CD4-positive, alpha-beta T cell treated with Interleukin-4 for 4 hours (primary cell): ENCODE measurements at places on chromosomes 1 and 21.
A peak's percentile ranks its signal among the peaks of the same experiment; 100 is the strongest.

GRCh38 chr1:74714429-74715235, 18.2 kb downstream of the CRYZ start:
- no peak for DNase-seq

DNA sequence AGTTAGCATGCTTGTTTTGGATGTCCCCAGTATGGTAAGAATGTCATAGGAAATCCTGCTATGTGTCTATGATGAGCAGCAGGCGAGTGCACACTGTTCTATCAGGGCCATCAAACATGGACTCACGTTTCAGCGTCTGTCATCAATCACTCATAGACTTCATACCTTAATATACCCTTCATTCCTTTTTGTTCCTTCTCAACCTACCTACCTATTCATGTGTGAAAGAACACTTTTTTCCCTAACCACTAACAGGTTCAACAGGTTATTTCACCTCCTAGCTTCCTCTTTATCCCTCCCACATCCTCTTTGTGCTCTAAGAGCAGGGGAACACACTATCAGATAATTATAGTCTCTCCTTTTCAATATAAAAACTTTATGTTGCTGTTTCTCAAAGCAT, 300.6 kb downstream of the TM2D1 start:
- no peak for DNase-seq

DNA sequence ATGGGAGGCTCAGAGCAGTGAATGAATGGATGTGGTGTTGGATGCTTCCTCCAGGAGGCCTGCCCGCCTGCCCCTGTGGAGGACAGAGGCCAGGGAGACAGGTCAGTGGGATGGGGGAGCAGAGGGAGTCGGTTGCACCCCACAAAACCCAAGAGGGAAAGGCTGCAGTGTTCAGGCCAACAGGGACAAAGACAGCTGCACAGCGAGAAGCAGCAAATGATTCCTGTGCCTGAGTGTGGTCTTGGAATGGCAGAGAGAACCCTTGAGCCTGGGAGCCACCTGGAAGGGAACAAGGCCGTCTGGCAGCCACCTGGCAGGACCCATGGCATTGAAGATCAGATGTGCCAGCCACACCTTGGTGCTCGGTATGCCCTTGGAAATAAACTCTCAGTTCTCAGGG, 8.1 kb downstream of the TFF3 start:
- DNase-seq = no peak

- DNase-seq = no peak
Observed at GRCh38 chr1:6093071-6093470, 47.4 kb downstream of the KCNAB2 start.

DNA sequence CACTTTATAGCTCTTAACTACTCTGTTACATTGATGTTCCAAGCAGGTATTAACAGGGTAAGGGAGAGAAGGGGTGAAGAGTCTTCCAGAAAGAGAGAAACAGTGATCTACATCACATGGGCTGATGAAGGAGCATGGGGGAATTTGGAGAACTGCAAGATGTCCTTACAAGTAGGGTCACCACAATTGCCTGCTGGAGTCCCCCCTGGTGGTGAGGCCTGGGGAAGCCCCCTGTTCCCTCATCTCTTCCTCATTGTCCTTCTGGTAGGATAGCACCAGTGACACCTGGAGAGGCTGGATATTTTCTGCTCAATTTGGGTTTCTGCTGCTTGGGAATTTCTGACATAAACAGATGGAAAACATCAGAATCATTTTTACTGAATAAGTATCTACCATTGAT, 126.6 kb downstream of the RUNX1 start:
- no peak for DNase-seq

DNA sequence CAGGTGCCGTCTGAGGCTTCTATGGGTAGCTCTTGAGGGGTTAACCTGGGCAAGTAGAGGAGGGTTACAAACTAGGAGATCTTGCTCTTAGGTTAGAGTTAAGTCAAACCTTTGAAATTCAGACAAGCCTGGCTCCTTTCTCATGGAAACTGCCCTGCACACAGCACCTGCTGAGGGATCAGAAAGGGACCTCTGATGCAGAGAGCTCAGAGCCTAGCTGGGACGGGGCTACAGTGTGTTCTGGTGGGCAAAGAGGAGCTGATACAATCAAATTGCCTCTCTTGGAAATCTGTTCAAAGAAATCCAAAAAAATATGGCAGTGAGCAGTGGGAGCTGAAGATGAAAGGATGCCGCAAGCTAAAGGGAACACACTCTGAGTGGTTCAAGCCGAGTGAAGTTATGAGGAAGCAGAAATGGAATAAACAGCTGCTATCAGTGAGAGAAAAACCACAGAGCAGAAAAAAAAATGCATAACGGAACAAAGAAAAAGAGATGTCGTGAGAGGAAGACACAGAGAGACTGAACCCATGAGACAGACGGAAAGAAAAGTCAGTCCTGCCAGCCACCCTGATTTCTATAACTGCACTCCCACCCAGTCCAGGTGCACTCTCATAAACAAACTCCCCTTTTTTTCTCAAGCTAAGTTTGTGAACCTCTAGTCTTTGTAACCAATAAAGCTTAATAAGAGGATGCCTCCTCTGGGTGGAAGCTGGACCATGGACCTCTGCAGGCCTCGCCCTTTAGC, 26.6 kb downstream of the PAFAH2 start:
- peak; percentile 20 for DNase-seq

DNA sequence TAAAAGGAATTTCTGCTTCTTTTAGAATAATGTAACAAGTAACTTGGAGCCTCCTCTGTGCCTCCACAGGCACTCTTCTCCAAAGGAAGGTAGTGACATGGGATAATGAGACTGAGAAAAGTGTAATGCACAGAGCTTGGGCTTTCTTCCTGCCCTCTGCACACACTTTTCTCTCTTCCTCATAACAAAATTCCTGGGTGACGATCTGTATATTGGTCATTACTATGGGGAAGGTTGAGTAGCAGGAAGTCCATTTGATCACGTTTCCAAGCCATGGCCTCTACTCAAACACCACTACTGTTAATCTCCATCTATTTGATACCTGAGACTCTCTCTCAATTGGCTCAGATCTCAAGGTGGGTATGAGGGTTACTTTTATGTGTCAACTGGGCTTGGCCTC, 113.9 kb downstream of the GRIK1 start:
- DNase-seq = no peak

- no peak for DNase-seq
Observed at GRCh38 chr1:159830722-159831121, 4.0 kb downstream of the SLAMF8 start.

- no peak for DNase-seq
Observed at GRCh38 chr21:39730418-39731157, 14.4 kb upstream of the IGSF5 start.

DNA sequence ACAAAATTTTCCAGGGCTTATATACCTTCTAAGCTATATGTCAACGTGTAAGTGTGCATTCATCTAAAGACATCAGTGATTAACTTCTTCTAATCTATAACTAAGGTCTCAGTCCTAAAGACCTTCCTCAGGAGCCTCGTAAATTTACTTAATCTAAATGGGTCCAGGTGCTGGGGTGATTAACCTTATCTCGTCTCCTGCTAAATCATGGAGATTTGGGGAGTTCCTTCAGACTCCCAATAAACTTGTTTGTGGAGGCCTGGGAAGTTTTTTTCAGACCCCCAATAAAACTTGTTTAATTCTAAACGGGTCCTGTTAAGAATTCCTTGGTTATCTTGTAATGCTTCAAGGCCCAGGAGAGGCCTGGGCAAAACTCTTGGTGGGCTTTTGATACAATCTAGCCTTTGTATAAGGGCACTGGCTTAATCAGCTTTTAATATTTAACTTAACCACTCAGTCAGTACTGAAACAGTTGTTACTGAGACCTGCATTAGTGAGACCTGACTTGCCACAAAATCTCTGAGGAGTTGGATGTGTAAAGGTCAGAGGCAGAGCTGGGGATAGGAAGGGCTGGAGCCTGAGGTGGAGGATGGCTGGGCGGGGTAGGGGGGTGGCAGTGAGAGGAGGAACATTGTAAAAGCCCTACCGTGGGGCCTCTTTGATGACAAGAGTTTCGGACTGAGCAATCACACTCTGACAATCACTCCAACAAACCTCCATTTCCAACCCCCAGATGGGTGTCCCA, 6.2 kb upstream of the HMGCS2 start:
- DNase-seq = no peak

DNA sequence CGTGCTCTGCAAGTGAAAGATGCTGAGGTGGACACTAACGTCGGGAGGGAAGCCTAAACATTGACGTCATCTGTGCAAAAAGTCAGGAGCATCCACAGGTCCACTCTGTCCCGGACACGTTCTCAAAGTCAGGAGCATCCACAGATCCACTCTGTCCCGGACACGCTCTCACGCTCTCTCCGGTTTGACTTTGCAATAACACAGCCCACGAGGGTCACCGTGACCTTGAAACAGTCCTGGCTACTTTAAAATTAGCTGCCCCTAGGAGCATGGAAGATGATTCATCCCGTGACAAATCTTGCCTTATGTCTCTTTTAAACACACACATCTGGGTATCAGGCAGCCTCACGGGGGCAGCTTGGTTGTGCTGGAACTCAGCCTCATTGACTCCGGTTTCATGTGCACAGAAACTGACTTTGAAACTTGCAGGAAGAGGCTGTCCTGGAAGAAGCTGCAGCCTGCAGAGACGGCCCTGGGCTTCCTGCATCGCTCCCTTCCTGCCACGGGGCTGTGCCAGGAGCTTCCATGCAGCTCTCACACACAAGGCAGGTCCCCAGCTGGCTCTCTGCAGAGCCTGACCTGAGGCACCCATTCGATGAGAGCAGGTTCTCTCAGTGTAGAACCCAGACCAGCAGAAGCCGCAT, 18.1 kb upstream of the COL18A1 start:
- no peak for DNase-seq

GRCh38 chr1:179058487-179059483, 23.1 kb upstream of the TOR3A start:
- no peak for DNase-seq

DNA sequence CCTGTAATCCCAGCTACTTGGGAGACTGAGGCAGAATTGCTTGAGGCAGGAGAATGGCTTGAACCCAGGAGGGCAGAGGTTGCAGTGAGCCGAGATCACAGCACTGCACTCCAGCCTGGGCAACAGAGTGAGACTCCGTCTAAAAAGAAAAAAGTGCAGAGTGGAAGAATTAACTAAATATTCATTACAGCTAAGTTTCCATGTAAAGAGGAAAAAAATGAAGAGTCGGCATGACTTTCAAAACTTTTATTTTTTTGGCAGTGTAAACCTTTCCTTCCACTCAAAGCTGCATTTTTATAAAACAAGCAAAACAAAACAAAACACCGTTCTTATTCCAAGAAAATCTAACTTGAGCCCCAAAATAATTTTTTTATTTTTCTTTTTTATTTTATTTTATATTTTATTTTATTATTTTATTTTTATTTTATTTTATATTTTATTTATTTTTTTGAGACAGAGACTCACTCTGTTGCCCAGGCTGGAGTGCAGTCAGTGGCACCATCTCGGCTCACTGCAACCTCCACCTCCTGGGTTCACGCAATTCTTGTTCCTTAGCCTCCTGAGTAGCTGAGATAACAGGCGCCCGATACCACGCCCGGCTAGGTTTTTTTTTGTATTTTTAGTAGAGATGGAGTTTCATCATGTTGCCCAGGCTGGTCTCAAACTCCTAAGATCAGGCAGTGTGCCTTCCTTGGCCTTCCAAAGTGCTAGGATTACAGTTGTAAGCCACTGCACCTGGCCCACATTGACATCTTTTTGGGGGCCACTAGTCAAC, 62.9 kb downstream of the PACC1 start:
- DNase-seq = no peak

DNA sequence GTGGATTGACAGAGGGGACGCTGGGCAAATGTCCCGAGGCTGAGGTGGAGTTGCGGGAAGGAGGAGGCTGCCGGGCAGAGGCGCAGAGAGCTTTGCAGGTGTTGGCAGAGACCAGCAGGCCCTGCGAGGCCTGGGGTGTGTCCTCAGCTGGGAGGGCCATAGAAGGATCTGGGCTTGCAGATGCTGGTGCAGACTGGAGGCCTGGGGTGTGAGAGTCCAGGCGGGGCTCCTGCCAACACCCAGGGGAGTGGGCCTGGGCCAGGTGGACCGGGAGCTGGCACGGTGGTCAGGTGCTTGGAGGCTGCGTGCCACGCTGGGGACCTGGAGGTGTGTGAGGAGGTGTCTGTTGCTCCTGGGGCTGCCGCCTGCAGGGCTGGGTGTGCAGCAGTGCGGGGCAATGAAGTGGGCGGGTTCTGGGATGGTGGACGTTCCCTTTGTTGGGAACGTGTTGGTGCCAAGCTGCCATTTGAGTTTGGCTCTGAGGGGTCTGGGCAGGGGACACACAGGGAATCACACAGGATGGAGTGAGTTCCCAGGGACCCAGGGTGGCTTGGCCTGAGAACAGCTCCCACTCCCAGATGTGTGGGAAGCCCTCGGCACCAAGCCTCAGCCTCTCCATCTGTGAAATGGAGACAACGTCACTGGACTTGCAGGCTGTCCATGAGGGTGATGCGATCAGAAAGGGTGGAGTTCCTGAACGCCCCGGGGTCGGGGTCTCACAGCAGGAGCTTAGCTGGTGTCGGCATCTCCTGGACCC, 39.9 kb upstream of the POFUT2 start:
- no peak for DNase-seq

GRCh38 chr21:43716376-43717165, 2.4 kb upstream of the PDXK start:
- DNase-seq = no peak

DNA sequence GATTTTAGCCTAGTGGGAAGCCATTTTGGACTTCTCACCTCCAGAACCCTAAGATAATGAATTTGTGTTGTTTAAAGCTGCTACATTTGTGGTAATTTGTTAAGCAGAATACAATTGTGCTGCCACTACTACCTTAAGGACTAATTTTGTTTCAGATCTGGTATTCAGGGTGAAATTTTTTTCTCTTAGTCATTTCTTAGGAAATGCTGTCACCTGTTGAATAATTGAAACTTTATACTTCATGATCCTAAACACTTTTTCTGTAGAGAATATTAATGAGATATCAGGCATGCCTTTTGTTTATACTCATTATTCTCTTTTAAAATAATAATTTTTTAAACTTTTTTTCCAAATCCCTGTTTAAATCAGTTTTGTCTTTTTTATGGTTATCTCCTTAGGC, 246.8 kb downstream of the TGFB2 start:
- no peak for DNase-seq

DNA sequence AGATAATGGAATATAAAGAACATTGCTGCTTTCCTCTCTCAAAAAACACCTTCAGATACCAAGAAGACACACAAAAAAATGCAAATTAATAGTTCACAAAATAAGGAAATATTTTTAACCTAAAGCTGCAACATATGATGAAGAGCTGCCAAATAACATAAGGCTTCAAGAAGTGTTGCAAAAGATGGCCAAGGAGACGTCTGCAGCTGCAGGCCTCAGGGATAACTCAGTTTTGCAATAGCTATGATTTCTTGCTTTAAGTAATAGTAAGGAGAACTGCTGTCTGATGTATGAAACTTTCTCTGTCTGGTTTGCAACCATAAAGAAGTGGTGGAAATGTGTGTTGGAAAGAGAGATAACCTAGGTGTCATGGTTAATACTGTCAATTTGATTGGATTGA, 1237.5 kb downstream of the MRPL39 start:
- no peak for DNase-seq

GRCh38 chr1:153680120-153680403, 1.6 kb downstream of the NPR1 start:
- no peak for DNase-seq
